ENCODE measurements at places on chromosomes 3 and 15.

DNA sequence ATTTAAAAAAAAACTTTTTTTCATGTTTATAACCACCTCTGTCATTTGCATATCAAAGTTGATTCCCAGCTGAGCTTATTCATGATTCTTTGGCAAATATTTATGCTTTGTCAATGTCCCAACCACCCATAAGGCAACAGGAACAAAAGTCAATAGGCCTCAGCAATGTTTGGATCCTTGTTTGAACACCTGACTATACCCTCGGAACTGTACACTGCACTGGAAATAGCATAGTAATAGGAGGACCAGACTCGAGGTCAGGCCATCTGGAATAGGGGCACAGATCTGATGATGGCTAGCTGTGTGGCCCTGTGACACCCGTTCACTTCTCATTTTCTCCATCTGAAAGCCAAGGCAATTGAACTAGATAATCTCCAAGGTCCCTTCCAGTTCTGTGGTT is 301.7 kb upstream of the ATP11B start:
- DNase-seq = no peak

DNA sequence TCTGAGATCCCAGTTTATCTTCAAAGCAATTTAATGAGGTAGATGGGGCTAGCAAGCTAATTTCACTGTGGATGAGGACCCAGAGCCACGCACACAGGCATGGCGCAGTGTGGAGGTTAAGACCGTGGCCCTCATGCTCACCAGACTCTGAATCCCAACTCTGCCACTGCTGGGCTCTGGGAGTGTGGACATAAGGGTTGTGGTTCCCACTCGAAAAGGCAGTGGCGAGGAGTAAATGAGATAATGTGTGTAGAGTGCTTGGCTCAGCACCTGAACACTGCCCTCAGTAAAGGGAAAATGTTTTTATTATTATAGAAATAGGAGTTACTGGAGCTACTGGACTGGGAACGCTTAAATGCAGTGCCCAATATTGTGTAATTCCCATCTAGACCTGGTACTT is 243.5 kb upstream of the TPM1 start:
- no peak for DNase-seq

DNA sequence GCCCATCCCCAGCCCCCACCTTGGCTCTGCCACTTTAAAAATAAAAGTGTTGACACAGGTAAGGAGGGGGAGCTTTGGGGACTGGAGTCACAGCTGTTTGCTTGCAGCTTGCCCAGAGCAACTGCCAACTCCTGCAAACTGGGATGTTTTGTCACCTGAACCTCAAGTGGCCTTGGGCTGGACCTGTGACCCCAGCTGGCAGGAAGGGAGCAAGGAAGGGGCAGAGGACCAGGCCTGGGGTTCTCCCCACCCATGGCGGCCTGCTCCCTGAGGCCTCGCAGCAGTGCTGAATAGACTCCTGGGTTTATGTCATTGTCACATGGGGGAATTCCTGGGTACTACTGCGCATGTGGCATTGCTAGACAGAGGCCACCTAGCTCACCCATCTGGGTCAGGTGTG is 246.9 kb upstream of the TLE3 start:
- DNase-seq = no peak

GRCh38 chr15:60043744-60044435 is 39.8 kb downstream of the FOXB1 start:
- no peak for DNase-seq

GRCh38 chr3:42189736-42190135 is 76.2 kb downstream of the CCK start:
- no peak for DNase-seq

DNA sequence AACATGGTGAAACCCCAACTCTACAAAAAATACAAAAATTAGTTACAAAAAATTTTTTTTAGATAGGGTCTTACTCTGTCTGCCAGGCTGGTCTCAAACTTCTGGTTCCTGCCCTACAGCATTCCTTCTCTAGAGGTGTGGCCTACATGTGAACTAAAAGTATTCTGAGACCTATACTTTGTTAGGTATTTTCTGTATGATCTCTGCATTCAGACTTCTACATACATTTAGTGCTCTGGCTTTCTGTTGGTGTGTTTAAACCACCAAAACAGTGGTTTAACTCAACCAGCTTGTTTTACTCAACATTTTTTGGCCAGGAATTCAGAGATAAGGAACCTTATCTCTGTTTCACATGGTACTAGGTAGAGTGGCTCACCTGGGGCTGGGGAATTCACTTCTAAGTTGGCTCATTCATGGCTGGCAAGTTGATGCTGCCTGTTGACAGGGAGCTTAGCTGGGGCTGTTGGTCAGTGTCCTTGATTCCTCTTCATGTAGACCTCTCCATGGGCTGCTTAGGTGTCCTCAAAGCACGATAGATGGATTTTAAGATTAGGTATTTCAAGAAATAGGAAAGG is 41.4 kb upstream of the BSN start:
- no peak for DNase-seq

DNA sequence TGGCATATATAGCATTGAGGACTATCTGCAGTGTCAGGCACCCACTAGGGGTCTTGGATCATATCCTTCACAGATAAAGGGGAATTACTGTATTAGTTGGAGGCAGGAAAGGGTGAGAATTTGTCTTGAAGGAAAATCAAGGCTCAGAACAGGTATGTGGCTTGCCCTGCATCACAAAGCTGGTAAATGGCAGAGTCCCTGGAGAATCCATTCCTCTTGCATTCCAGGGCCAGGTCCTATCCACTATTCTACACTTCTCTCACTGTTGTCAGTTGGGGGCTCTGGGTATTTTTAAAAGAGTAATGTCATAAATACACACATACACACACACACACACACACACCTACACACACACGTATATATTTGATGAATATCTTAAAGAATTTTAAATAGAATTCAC is 19.8 kb upstream of the FGF12 start:
- DNase-seq = no peak

GRCh38 chr3:150314248-150315004 is 93.7 kb upstream of the TSC22D2 start:
- DNase-seq = no peak

DNA sequence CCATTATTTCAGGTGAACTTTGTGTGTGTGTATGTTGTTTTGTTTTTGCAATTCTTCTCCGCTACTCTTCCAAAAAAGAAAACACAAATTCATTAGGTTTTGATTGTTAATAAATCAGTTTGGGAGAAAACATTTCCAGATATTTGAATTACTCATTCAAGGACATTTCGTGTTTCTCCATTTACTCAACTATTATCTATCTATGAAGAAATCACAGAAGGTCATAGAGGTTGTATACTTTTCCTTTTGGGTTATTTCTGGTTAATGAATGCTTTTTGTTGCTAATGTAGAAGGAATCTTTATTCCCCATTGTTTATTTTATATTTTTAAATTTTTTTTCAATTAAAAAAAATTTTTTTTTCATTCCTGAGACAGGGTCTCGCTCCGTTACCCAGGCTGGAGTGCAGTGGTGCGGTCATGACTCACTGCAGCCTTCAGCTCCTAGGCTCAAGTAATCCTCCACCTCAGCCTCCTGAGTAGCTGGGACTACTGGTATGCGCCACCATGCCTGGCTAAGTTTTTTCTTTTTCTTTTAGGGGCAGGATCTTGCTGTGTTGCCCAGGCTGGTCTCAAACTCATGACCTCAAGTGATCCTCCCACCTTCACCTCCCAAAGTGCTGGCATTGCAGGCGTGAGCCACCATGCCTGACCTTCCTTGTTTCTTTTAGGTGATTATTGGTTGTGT is 28.4 kb downstream of the IGF1R start:
- no peak for DNase-seq

DNA sequence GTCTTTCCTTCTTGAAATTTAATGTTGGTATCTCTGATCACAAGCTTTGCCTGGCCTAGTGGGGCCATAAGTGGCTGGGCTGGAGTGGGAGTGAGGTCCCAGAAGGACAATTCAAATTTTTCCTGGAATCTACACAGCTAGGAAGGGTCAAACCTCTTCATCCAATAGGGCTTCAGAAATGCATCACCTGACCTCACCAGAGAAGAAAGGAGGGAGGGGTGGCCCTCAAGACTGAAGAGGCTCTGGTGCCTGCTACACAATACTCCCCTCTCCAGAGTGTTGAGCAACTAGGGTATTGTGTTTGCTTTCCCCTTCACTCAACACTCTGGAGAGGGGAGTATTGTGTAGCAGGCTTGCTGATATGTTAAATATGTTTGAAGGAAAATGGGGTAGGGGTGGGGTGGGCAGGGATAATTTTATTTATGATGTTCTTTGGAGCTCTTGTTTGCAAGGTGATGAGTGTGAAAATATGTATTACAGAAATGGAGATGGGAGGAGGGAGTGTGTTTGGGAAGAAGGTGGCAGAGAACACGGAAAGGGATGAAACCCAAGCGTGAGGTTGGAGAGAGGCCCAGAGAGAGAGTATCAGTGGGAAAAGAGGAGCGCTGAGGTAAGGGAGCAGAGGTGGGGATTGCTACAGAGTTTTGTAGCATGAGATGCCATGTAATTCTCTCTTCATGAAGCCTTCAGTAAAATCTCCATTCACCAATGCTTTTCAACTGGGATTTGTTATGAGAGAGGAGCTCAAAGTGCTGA is 5.7 kb upstream of the KLHL24 start:
- no peak for DNase-seq

GRCh38 chr15:30984118-30984517 is 7.3 kb downstream of the MTMR10 start:
- DNase-seq = no peak

DNA sequence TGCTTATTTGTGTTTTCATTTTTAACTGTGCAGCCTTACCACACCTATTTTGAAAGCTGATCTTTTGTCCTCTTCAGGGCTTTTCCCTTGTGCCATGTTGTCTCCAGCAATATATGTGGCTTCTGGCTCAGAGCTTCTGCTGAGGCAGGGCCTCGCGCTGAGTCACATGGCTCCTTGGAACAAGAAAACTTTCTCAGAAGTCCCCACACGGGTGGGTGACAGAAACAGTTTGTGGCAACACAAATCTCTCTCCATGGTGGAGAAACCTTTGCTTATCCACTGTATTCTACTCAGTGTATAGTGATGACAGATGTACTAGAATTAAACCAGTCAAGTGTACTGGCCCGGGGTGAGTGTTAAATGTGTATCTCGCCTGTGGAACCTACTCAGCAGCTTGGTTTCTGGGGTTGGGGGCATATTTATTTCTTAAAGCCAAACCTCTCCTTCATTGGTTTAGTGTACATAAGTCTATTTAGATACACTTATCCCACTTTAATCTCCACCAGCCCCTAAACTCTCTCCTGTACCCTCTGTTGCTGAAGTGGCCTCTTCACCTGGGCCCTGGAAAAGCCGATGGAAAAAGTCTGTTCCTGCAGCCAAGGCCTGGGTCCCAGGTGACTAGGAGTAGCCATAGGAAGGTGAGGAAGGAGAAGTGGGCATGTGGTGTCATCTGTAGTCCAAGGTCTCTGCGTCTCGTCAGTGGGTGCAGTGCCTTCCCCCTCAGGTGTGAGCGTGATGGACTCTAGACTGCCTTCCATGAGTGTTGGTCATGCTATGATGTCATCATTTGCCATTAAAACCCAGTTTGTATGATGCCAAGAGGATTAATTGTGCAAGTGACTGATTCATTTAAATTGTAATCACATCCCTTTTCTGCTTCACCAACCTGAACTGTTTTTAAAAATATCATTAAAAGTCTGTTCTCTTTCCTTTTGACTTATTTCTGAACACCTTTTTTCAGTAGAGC is 3.2 kb upstream of the FBXL22 start:
- no peak for DNase-seq

GRCh38 chr15:74317820-74318375 is 49.5 kb downstream of the CYP11A1 start:
- DNase-seq = no peak

DNA sequence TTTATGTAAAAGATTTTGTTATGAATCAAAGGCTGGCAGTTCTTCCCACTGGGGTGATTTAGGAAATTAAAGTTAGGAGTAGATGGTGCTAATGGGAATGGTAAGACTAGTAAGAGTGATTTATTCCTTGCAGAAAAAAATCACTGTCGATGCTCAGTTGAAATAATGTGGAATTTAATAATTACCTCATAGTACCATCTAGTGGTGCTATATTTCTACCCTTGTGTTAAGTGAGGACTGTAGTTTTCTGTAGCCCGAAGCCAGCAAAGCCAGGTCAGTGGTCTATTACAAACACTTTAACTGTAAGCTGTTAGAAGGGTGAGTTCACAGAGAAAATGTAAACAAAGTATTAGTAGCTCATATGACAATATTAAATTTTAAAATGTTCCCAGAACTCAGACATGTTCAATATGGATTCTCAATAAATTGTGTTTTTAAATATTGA is 39.5 kb upstream of the GOLGA8J start:
- DNase-seq = no peak

DNA sequence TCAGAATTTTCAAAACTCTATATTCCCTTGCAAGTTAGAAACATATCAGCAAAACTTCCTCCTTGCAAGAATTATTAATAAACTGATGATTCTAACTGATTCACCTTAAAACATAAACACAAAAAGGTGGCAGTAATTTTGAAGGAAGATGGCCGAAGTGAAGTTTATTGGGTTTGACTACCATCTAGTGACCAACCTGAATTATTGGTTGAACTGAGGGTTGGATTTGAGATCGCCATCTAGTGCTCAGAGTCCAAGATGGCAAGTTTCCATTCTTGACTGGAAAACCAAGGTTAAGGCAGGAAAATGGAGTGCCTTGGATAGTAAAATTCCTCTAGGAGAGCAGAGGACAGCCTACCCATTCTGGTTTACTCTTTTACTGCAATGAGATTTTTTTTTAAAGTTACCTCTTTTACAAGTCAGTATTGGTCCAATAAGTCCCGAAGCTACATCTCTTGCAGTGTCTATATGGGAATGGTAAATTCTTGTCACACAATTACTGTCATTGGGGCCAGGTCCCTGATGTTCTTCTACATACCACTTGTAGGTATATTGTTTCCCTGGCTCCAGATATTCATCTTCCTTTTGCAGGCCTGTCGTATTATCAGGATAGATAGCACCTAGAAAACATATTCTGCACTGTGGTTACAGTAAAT is 51.6 kb upstream of the CP start:
- DNase-seq = no peak

GRCh38 chr15:63638839-63639238 is 41.7 kb downstream of the FBXL22 start:
- DNase-seq = no peak

GRCh38 chr3:116046350-116046749 is 398.9 kb downstream of the LSAMP start:
- DNase-seq = no peak

- peak; percentile 34 for DNase-seq
Observed at GRCh38 chr3:56988458-56989168, 71.9 kb upstream of the SPATA12 start.

DNA sequence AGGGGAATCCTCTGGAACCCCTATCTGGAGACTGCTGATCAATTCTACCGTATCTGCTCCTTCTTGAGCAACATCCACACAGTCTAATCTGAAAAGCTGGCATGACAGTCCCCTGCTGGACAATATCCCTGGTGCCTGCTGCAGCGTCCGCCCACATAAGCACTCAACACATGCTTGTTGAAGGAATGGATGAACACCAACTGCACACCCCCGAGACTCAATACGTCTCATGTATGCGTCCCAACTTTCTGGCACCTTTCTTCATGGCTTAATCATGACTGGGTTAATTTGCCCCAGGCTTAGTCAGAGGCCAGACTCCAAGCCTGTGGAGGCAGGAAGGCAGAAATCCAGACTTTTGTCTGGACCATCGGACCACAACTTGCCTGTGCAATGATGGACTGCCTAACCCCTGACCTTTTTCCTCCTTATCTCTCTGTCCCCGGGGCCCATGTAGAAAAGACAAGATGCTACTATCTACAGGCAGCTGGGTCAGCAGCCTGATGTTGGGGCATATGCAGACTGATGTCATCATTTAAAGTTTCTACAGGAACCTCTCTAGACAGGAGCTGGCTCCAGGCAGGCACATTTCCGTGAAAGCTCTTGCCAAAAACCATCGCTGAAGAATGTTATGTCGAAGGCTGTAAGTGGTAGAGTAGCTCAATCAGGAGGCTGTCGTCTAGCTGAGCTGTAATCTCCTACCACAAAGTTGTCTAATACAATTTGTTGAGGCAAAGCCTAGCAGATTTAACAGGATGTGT is 114.1 kb upstream of the TPM1 start:
- DNase-seq = no peak
